ENCODE measurements at places on chromosomes 5 and 9.

DNA sequence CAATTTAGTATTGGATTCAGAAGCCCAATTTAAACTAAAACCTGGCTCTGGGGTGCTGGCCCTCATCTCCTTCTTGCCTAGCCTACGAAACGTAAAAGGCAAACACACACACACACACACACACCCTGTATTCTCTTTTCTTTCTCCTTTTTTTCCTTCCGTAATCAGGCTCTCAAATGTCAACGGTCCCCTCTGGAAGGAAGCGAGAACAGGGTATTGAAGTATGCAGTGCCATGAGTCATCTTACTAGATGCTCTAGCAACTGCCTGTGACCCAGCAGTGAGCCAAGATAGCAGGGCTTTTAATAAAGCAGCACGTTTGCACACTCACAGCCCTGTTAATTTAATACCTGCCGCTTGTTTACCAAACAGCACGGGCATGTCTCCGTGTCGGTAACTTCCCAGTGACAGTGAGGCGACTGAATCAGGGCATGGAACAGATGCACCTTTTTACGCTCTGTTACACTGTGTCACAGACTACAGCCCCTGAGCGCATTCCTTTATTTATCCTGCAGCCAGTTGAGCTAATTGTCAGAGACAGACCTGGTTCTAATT lies 243.8 kb downstream of the BNC2 start:
- DNase-seq = no peak

DNA sequence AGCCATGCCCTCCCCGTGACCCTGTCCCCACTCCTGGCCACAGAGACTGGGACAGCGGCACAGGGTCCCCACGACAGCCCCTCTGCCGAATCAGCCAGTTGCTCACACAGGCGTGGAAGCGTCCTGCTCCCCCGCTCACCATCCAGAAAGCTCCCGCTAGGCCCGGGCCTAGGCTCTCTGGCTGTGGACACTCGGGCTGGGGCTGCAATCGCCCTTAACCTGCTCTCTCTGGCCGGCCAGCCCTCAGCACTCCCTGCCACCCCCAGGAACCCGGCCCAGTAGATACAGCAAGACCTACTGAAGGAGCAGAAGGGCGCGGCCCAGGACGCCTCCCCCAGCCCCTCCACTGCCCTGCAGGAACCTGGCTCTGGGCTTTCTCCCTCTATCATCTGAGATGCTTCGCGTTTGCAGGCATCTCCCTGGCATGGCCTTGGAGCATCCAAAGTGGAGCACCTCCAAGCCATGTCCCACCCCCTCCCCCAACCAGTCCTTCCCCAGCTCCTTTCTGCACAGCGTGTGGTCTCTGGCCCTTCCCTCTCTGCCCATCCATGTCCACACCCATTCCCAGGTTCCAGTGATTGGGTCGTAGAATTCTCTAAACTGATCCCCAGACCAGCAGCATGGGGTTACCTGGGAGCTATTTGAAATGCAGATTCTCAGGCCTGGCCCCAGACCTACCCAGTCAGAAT lies 113.7 kb upstream of the LMX1B start:
- no peak for DNase-seq

- DNase-seq = no peak
Measured at GRCh38 chr9:123924727-123925126, 5.2 kb downstream of the DENND1A start.

GRCh38 chr5:54720341-54720740 lies 202.8 kb downstream of the SNX18 start:
- no peak for DNase-seq

DNA sequence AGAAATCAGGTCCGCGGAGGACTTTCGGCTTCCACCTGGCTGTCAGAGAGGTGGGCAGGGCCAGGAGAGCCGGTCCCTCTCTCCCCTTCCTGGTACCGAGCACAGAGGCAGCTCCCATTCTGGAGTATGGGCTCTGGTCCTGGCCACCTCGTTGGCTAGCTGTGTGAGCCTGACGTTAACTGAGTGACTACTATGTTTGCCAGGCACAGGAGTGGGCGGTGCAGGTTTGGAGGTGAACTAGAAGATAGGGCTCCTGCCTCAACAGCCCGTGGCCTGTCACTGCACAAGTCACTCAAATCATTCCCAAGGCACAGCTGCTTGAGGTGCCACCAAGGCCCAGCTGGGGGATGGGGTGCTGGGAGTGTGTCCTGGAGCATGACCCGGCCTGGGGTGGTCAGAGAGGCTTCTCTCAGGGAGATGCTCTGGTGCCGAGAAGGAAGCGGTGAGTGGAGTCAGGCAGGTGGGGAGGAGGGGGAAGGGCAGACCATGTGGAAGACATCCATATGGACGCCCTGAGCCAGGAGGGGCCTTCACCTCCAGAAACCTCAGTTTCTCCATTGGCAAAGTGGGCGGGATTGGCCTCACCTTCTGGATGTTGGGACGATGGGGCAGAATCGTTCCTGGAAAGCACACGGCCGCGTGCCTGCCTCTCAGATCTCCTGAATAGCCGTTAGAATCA lies 39.5 kb downstream of the NCS1 start:
- no peak for DNase-seq

GRCh38 chr9:97487107-97487506 lies 14.4 kb upstream of the TMOD1 start:
- DNase-seq = no peak

DNA sequence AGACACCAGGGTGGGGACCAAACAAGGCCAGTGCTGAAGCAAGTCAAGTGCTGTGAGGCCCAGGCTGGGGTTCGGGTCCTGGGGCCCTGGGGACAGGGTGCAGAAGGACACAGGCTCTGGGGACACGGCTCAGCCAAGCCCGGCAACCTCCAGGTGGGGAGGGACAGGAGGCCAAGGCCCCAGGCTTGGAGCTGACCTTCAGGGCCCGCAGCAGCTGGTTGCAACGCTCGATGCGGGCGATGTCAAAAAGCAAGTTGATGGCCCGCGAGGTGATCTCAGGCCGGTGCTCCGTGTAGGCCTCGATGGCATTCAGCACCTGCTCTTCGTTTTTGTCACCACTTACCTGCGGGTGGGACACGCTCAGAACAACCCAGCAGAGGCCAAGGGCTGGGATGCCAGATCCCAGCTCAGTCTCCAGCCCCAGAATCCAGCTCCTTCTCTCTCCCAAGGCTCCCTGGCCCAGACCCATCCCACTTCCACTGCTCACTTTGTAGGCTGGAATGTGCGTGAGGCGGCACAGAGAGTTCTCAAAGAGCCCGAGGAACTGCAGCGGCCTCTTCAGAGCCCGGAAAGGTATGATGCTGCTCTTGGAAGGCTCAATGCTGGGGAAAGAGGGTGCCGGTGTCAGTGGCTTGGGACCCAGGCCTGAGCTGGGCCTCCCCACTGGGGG lies 20.7 kb downstream of the ZER1 start:
- no peak for DNase-seq

DNA sequence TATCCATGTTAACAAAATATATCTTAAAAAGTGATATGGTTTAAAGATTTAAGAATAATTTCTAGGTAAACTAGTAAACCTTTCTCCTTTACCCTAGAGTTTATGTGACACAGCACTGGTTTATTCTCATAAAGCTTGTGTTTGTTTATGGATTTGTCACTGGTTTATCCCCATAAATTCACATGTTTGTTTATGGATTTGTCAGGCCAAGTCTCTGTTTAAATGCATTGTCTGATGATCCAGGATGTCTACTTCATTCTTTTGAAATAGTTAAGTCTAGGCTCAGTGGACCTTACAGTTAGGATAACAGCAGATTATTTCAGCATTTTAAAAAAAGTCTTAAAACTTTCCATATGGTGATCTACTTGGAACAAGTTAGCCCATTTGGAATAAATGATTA lies 334.0 kb downstream of the ARRDC3 start:
- DNase-seq = no peak

DNA sequence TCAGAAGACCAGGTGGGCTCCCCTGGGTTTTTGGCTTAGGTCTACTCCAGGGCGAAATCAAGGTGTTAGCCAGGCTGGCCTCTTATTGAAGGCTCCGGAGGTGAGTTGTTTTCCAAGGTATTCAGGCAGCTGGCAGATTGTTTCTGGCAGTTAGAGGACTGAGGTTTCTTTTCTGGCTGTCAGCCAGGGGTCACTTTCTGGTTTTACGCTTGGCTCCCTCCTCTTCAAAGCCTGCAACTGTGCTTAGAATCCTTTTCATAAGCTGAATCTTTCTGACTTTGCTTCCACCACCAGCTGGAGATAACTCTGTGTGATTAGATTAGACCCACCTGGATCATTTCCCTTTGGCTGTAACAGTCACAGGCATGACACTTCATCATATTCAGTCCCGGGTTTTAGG lies 24.6 kb downstream of the RFK start:
- peak; percentile 66 for DNase-seq

GRCh38 chr5:2052687-2053086 lies 170.0 kb upstream of the IRX4 start:
- no peak for DNase-seq

GRCh38 chr5:142627383-142628217 lies 58.3 kb downstream of the FGF1 start:
- DNase-seq = no peak

DNA sequence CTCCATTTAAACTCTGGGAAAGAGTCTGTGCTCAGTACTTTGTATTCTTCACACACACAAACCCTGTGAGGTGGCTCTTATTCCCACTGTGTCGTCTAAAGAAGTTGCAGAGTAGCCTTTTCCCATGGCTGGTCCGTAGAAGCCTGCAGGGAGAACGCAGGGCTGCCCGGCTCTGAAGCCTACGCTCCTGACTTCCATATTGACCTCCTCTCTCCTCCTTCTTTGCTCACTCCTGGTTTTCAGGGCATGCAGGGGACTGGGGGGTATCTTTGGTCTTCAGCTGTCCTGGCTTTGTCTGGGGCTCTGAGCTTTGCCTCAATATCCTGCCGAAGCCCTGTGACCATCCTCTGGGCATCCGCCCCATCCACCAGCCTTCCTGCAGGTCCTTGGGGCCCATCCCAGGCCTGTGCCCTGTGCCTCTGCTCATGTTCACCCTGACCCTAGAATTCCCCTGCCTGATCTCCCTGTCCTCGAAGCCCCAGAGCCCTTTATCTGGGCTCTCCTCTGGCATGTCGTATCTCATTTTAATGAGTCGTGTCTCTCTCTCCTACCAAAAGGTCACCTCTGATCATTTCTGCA lies 83.8 kb upstream of the FSTL4 start:
- DNase-seq = no peak

DNA sequence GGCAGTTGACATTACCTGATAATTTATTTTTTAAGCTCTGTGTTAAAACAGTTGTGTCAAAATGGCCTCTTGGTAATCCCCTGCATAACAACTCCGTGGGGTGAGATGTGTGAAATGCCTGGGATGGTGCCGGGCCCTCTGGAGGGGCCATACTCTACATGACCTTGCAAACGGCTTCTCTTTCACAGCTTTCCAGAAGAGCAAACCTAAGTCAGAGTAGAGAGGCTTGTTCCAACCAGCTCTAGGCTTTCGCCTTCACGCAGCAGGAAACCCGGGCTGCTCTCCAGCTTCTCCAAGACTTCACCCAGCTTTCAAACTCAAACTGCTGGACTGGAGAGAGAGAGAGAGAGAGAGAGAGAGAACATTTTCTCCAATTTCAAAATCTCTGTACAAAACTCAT lies 120.1 kb downstream of the SNX18 start:
- no peak for DNase-seq

Measured in KBM-7 (cell line).